ENCODE measurements at places on chromosomes 4 and X.

DNA sequence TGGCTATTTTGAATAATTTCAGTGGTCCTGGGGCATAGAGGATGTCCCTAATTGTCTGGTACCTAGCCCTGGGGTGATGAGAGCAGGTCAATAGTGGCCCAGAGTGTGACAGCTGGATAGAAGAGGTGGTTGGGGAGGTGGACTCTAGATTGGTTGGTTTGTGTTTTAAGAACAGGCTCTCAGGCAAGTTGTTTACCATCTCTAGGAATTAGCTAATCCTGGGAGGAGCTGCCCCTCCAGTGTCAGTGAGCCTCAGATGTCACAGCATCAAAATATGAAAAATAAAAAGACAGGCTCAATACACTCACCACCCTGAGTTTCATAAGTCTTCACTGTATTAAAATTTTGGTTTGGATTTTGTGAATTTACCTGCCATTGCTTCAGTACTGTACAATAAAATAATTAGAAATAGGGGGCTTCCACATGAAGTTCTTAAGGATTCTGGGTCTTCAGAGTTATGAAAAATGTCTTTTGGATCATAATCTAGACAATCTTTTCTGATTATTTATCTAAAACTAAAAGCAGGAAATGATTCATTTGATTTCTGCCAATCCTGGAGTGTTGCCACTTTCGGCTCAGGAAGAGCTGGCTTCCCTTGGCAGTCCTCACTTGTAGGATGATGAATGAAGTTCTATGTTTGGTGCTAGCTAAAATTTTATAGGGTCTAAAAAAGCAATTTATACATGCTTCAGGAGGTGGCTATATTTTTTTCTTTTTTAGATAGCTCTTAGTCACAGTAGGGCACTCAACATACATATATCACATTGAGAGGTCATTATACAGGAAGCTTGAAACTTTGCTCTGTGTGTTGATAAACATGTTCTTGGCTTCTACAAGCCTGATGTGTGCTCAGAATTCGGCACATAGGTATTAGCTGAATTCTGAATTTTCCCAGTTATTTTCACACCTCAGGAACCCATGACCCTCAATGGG lies 395.1 kb downstream of the RAB28 start:
- DNase-seq = no peak

DNA sequence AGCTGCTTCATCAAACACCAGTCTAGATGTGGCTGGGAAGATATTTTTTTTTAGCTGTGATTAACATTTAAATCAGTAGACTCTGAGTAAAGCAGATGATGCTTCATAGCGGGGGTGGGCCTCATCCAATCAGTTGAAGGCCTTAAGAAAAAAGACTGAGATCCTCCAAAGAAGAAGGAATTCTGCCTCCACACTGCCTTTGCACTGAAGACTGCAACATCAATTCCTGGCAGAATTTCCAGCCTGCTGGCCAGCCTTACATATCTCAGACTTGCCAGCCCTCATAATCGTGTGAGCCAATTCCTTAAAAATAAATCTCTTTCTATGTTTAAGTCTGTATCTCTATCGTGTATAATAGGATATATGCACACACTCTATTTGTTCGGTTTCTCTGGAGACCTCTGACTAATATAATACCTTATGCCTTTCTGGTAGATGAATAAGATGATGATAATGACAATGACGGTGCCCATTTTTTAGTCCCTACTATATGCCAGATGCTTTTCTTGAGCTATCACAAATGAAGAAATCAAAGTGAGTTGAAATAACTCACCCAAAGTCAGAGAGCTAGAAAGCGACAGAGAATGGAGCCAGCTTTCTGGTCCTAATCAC lies 66.1 kb upstream of the SOD3 start:
- DNase-seq = no peak

GRCh38 chr4:59341506-59341905 lies 1858.6 kb upstream of the ADGRL3 start:
- no peak for DNase-seq

GRCh38 chr4:183355405-183355804 lies 33.2 kb upstream of the CLDN24 start:
- no peak for DNase-seq

GRCh38 chrX:119552508-119552907 lies 12.7 kb downstream of the STEEP1 start:
- DNase-seq = no peak

- DNase-seq = peak; percentile 63
These were observed 172.2 kb upstream of the CXCL13 start for GRCh38 chr4:77433418-77433733.

DNA sequence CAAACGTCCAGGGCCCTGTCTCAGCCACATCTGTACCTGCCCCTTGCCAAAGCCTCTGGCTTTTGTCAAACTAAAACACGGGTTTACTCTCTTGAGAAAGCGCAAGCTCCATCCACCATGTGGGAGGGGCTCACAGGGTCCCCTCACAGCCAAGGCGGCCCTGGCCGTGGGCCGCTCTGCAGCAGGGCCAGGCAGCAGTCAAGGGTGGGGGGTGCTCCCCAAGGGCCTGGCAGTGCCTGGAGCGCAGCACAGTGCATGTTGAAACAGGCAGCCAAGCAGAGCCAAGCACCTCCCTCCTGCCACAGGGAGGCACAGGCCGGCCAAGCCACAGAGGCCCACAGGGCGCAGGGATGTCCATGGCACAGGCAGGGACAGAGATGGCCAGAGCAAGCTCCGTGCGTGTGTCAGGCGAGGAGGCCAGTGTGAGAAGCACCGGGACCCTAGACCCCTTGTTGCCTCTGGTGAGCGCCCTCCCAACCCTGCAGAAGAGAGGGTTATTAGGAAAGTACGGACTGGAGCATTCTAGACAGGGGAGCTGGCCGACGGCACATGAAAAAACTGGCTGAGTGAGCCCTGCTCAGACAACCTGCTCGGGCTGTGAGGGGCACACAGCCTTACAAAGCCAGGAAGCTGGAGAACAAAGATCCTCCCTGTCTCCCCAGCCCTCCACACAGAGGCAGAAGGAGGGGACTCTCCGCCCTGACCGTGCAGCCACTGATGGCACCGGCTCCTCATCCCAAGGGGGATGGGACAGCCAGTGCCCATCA lies 39.0 kb downstream of the FAM53A start:
- DNase-seq = peak; percentile 75

GRCh38 chr4:142353149-142353738 lies 492.9 kb downstream of the INPP4B start:
- DNase-seq = peak; percentile 29

GRCh38 chr4:153222707-153223426 lies 18.6 kb downstream of the TRIM2 start:
- peak; percentile 75 for DNase-seq

GRCh38 chr4:88283661-88284438 lies 511 bp downstream of the PPM1K start:
- DNase-seq = peak; percentile 62

- DNase-seq = no peak
These were observed 19.6 kb upstream of the KDM5C start for GRCh38 chrX:53244610-53245009.

DNA sequence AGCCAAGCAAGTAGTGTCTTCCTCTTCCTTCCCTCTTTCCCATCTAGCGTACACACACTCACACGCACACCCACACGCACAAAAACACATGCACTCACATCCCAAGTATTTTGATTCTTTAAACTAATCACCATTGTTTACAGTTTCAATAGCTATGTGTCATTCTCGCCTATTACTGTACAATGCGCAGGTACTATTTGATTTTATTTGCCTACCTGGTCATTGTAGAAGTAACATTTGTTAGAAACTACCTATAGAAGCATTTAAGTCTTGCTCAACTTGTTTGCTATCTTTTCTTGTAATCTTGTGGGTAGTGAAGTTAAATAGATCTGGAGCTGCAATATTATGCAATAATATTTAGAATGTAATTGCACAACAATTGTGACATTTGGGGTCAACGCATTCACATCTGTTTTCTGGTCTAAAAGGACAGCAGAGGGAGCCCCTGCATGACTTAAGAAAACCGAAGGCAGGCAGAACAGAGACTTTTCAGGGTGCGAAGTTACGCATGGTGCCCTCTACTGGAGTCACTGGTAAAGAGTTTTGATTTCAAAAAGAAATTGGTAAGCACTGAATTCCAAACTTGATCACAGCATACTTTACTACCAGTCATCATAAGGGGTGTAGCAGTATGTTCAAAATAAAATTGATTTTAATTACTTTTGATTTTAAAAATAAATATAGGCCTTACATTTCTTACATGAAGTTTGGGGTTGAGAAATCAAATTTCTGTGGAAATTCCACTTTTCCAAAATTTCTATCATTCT lies 503.3 kb upstream of the FAM241A start:
- peak; percentile 78 for DNase-seq

DNA sequence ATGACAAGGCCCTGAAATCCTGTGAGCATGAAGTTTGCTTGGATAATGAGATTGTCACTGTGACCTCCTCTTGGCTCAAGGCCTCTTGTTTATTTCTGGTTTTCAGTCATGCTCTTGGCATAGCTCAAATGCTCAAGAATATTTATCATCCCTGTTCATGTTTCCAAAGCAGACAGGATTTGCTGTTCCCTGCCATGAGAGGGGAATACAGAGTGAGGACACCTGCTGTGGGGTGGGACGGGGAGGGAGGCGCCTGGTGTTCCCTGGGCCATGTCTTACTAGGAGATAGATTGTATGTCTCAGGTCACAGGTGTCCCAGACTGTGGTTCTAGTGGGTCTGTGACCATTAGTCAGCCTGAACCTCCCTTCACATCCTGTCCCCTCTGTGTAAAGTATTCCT lies 34.9 kb upstream of the SH3RF1 start:
- no peak for DNase-seq

DNA sequence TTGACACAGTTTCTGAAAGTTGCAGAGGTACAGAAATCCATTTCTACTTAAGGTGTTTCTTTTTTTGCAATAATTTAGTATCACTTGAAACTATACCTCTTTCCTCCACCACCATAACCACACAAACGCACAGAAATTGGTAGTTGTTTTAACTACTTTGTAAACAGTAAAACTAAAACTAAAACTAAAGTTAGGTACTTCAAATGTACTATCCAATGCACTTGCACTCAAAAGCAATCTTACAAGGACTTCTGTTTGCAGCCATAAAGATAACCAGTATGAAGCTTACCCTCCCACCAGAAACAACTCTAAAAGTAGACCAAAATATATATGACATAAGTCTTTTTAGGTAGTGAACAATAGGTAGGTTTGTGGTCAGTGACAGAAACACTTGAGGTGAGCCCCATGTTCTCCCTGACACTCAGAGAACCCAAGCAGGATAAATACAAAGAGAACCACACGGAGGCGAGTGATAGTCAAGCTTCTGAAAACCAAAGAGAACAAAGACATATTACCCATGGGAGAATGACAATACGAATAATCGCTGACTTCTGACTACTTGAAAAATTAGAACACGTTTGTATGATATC lies 72.2 kb upstream of the VBP1 start:
- no peak for DNase-seq

DNA sequence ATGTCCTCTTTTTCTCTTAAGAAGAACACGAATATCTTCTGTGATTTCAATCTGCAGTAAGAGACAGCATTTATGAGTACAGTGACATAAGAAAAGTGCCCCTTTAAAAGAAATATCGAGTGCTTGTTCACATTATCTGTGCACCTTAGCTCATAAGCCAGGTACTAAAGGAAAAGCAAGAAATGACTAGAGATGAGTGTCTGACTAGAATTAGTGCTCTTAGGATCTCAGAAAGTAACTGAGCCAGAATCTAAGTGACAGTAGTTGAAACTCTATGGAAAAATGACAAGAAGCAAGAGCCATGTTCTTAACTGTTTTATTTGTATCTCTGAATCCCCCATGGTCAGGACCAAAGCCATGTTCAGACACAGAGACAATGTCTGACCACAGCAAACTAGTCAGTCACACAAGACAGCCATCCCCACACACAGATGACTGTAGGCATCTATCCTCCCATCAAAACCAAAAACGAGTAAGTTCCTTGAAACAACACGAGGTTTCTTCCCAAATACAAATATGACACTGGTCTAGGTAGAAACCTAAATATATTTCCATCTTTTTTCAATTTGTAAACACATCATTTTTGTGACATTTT lies 36.8 kb downstream of the ACSL4 start:
- no peak for DNase-seq

DNA sequence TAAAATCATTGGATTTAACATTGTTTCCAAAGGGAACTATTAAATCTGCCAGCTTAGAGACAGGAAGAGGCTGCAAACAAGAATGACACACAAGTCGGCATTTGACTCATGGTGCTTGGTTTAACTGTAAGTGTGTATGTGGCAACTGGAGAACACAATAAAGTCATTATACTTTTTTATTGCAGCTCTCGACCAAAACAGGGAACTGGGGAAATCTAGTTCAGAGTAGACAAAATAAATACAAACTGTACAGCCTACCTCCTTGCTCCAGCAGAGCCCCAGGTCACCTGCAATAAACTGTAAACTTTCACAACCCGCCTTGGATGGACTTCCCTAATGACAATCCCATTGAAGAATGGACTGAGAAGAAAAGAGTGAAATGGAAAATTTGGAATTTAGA lies 24.0 kb downstream of the NPY5R start:
- no peak for DNase-seq

GRCh38 chrX:54067766-54068165 lies 23.5 kb upstream of the PHF8 start:
- DNase-seq = no peak

GRCh38 chrX:70013466-70014381 lies 36.0 kb downstream of the AWAT2 start:
- DNase-seq = no peak

- no peak for DNase-seq
These were observed 161.8 kb upstream of the LDB2 start for GRCh38 chr4:17060230-17060629.

- no peak for DNase-seq
These were observed 50.3 kb downstream of the EFNB1 start for GRCh38 chrX:68878977-68879645.

- no peak for DNase-seq
These were observed 66.6 kb upstream of the NAF1 start for GRCh38 chr4:163233321-163233720.

GRCh38 chr4:140311257-140311835 lies 62.1 kb upstream of the SCOC start:
- no peak for DNase-seq

DNA sequence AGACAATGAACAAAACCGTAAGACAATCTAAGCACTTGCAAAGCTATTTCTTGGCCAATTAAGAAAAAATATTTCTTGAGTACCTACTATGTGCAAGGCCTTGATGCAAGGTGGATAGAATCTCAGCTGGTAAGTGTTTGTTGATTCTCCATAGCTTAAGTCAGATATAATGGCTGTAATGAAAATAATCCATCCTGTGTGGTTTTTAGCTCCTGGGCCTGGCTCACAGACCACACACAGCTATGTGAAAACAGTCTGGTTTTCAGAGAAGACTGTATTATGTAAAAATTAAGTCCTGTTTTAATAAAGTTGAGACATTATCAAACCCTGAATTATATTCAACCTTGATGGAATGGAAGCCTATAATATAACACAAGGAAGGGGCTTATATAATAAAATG lies 7.8 kb upstream of the DDIT4L start:
- DNase-seq = no peak

- DNase-seq = no peak
These were observed 210.8 kb downstream of the MGST2 start for GRCh38 chr4:139876337-139876941.

DNA sequence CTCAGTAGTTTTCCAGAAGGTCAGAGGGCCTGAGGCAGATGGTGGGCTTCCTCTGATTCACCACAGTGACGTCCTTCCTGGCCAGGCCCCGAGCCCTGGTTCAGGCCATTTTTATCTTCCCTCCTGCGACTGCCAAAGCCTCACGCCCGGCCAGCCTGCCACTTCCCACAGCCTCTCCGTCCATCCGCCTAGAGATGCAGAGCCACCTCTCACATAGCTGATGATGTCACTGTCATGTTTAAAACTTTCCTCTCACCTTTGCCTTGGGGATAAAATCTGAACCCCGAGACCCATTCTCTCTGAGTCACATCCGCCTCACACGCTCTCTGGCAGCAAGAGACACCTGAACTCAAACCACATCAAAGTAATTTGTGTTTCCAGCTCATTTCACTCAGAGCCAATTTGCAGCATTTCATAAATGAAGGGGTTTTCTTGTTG lies 175.3 kb downstream of the QDPR start:
- no peak for DNase-seq
